ENCODE measurements at places on chromosomes 6 and 20.

DNA sequence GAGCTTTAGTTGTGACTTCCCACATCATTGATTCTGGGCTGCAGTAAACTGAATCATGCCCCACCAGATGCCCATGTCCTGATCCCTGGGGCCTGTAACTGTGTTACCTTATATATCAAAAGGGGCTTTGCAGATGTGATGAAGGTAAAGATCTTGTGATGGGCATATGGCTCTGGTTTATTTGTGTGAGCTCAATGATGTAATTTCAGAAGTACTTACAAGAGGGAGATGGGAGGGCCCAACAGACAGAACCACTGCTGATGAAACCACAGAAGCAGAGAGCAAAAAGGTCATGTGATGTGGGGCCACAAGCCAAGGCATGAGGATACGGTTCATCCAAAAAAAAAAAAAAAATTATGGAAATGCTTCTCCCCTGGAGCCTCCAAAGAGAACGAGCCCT, 118.7 kb downstream of the TOX2 start:
- DNase-seq, result no peak

- no peak for DNase-seq
These were observed 73.8 kb upstream of the ISM1 start for GRCh38 chr20:13147071-13147963.

DNA sequence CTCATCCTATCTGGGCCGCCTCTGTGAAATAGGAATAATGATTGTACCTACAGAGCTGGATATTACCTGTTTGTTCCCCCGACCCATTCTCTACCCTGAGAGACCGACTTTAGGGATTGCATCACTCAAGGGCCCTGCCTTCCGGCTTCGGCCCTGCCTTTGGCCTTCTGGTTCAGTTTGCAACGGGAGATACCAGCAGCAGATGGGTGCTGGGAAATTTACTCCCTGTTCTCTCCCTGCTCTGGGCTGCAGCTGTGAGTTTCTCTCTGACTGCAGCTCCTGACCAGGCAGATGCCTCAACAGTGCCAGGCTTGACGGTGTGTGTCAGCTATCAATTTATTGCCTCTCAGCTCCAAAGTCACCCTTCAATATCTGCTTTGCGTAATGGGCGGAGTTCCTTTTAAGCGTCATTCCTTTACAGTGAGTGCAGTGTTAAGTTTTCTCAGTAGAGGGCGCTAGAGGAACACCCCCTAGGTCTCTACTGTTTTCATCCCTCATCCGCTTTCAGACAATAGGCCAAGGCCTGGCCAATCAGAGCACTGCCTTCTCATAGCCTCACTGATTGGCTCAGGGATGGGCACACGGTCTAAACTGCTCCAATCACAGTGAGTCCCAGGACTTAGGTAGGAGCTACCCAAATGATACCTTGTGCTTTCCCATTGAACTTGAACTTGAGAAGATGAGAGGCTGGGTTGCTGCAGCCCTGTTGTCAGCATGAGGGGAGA, 30.0 kb downstream of the KCNG1 start:
- no peak for DNase-seq

DNA sequence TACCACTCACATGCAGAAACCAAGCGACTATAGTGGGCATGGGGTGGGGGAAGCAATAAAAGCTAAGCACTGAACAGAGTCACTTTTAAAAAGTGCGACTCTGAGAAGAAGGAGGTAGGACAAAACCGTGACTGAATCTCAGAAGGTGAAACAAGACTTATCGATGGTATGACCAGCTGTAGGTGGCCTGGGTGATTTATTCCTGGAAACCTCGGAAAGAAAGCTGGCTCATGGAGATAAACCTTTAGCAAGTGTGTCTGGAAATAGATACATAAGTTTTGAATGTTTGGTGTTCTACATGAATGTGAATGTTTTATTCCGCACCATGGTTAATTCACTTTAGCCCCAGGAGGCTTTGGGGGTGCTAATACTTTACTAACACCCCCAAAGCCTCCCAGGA, 43.9 kb downstream of the BANF2 start:
- no peak for DNase-seq

- no peak for DNase-seq
These were observed 27.4 kb upstream of the SLC24A3 start for GRCh38 chr20:19185083-19185482.

DNA sequence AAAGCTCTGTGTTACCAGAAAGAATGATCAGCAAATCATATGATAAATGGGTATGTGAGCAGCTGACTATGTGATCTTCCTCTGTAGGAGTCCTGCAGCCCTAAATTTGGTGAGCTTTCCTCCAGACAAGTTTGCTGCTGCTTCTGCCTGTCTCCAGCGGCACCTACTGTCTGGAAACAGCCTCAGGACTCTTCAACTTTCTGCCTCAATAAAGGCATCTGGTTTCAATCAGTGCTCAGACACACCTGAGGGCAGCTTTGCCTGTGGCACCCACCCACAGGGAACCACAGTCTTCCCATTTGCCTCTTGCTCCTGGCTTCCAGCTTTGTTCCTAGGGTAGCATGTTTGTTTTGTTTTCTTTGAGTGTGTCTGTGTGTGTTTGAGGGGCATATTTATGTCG, 727.9 kb upstream of the MAN1A1 start:
- DNase-seq, result no peak

GRCh38 chr6:90154755-90155470, 141.7 kb downstream of the BACH2 start:
- no peak for DNase-seq

- DNase-seq, result no peak
These were observed 29.3 kb upstream of the FAM83B start for GRCh38 chr6:54817236-54817635.

DNA sequence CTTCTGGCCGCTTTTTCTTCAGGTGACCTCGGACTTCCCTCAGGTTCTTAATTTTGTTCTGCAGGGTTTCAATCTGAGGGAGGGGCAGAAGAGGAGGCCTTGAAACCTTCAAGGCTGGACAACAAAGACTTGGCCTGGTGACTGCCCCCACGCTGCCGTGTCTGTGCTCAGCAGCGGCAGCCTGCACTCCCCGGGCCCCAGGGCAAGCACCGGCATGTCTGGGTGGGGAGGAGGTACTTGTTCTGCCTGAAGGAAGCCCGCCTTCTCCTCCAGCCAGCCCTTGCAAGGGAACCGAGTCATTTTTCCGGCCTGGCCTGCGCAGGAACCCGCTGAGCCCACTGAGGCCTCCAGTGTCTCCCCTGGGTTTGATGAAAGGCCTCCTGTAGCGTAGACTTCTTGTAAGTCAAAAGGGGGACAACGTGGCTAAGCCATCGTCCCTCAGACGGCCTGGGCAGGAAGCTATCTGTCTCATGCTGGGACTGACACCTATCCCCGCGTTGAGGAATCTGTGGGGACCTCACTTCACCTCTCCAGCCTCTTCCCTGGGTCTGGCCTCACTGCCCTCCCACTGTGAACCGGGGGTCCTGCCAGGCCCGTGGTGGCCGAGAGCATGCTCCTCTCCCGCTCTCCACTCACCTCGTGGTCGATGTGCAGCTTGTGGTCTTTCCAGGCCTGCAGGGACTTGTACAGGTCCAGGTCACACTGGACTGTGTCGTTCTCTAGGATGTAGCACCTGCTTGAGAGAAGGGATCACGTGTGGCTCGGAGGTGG, 119.9 kb downstream of the SULF2 start:
- no peak for DNase-seq

GRCh38 chr20:38429301-38429700, 5.8 kb downstream of the SNHG17 start:
- no peak for DNase-seq

DNA sequence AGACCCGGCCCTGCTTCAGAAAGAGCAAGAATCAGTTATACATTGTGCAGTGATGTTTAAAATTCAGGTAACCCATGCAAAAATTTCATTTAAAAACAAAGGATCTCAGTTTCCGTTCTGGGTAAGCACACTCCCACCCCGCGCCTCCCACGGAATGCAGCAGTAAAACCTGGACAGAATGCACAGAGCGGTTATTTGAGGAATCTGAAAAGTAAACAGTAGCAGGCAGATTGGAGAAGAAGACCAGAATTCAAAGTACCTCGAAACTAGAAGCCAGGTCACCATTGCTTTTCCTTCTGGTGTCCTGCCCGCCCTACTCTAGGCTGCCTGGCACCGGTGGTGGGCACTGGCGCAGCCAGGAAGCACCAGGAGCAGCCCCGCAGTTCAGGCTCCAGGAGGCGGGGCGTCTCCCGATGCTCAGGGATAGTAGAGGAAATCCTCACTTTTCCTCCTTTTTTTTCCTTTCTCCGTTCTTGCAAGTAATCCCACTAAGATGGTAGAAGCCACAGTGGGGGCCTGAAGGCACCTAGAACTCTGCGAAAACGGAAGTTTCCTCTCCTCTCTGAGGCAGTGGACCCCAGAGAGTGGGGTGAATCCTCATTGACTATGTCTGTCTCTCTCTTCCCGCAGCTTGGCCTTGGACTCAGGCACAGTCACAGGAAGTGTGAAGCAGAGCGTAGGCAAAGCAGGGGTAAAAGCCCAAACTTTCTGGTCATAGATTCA, 28.3 kb downstream of the METTL24 start:
- no peak for DNase-seq

DNA sequence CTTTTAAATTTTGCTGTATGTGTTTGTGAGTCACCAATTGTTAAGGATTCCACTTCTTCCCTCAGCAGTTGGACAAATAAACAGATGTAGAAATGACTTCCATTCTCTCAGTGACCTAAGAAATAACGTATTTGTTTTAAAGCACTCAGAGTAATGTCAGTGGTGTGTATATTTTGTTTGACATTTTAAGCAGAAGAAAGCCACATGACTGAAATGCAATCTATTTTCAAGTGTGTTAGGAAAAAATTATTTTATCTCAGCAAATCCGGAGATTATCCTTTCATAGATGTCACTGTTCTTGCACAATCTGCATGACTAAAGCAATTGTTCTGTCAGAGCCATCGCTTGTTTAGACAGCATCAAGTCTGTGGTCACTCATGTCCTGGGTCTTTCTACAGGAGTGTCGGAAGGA, 77.1 kb downstream of the JAG1 start:
- DNase-seq, result no peak

GRCh38 chr6:142781129-142781528, 163.8 kb downstream of the HIVEP2 start:
- DNase-seq, result no peak

- no peak for DNase-seq
These were observed 84.3 kb downstream of the ATXN1 start for GRCh38 chr6:16676978-16677377.

- no peak for DNase-seq
These were observed 236.8 kb upstream of the RREB1 start for GRCh38 chr6:6870921-6871320.

GRCh38 chr6:44629636-44630035, 242.1 kb downstream of the CDC5L start:
- DNase-seq, result no peak

- DNase-seq, result no peak
These were observed at the start of gene RBPJL for GRCh38 chr20:45306431-45306982. Gene RBPJL, plus strand, starts transcription at chr20:45306840. Its CDS starts 83 bp downstream, at chr20:45306923.

- no peak for DNase-seq
These were observed 28.5 kb downstream of the SF3B5 start for GRCh38 chr6:144066741-144067484.

DNA sequence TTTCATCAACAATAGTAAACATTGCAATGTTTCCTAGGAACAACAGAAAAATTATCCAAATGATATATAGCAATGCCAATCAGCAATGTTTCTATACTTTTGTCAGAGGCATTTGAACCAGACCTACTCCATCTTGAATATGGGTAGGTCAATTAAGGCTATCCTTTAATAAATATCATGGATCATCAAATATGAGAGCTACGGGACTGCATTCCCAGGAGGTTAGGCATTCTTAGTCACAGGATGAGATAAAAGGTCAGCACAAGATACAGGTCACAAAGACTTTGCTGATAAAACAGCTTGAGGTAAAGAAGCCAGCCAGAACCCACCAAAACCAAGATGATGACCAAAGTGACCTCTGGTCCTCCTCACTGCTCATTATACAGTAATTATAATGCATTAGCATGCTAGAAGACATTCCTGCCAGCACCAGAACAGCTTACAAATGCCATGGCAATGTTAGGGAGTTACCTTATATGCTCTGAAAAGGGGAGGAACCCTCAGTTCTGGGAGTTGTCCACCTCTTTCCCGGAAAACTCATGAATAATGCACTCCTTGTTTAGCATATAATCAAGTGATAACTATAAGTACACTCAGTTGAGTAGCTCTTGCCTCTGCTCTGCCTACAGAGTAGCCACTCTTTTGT, 8.6 kb upstream of the SERPINB6 start:
- DNase-seq, result no peak

GRCh38 chr20:44785768-44786167, 24.6 kb downstream of the RIMS4 start:
- no peak for DNase-seq

DNA sequence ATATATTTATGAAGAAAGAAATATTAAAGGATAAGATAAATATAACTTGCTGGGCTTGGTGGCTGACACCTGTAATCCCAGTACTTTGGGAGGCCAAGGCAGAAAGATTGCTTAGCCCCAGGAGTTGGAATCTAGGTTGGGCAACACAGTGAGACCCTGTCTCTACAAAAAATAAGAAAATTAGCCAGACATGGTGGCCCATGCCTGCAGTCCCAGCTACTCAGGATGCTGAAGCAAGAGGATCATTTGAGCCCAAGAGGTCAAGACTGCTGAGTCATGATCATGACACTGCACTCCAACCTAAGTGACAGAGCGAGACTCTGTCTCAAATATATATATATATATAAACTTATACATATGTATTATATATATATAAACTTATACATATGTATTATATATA, 164.0 kb downstream of the MRPL14 start:
- no peak for DNase-seq

- no peak for DNase-seq
These were observed 76.8 kb downstream of the CNKSR3 start for GRCh38 chr6:154433477-154434241.

DNA sequence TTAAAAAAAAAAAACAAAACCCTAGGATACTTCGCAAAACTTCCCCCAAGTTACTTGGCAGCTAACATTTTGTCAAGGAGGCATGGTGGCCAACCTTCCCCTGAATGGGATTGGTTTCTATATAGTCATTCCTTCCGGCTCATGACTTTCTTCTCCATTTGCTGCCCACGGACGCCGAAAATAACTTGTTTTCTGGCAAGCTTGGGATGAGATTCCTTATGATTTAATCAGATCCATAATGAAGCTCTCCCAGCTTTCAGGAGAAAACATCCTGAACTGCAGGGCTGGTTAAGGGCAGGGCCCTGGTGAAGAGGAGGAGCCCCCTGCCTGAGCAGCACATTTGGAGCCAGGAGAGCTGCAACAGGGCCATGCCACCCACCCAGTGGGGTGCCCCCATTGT, 49.9 kb downstream of the PPP1R16B start:
- DNase-seq, result no peak

DNA sequence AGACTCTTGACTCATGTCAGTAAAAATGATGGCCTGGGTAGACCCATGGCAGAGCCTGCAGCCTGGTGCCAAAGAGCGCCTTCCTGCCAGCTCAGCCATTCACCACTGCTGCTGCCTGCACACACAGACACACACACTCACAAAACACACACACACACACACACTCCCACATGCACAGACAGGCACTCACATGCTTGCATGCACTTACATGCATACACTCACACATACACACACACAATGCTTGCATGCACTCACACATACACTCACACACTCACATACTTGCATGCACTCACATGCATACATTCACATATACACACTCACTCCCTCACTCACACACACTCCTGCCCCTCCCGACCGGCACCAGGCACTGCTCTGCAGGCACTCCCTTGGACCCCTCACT, 18.0 kb upstream of the SYNDIG1 start:
- no peak for DNase-seq

Data from stimulated activated CD4-positive, alpha-beta T cell treated with anti-CD3 and anti-CD28 coated beads, TNF-alpha, amount 100 ng/mL, for 1 hour (primary cell).